CD4-positive, alpha-beta memory T cell (primary cell): ENCODE measurements at places on chromosomes 4 and X. TPM values are rescaled to one million over a fixed set of nuclear protein-coding genes. Genes with fewer than 3 reads are reported as not detected.

EMCN gene
- total RNA-seq = not detected

CNGA1 gene
- not detected for total RNA-seq

RASSF6 gene
- total RNA-seq = 0.81 TPM

DNA sequence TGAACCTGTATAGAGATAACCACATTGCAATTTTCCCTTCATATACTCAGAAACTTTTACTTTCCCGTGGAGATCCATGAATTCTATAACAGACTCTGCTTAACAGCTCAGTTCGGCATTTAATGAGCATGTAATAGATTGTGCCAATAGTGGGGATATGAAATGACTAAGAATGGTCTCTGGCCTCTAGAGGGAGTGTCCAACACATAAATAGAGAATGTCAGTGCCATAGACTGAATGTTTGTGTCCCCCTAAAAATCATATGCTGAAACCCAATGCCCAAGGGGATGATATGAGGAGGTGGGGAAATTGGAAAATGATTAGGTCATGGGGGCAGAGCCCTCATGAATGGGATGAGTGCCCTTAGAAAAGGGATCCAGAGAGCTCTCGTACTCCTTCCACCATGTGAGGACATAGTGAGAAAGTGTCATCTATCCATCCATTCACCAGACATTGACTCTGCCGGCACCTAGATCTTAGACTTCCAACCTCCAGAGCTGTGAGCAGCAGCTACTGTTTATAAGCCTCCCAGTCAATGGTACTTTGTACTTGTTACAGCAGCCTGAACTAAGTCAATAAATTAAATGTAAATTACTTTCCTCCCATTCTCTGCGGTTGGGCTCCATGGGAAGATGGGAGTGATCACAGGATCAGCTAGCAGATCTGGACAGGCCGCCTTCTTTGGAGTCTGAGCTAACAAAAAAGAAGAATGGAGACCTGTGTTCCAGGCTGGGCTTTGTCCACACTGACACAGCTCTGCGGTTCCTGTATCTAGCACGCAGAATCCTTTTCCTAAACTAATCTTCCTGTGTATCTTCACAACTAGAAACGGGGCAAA lies 28.1 kb upstream of the HPSE start:
- H3K27ac ChIP-seq = no peak overlapping the region
- H3K27me3 ChIP-seq = no peaks in the 10 kb centered on the region
- no peak for DNase-seq
- H3K4me3 ChIP-seq = no peak overlapping the region

DNA sequence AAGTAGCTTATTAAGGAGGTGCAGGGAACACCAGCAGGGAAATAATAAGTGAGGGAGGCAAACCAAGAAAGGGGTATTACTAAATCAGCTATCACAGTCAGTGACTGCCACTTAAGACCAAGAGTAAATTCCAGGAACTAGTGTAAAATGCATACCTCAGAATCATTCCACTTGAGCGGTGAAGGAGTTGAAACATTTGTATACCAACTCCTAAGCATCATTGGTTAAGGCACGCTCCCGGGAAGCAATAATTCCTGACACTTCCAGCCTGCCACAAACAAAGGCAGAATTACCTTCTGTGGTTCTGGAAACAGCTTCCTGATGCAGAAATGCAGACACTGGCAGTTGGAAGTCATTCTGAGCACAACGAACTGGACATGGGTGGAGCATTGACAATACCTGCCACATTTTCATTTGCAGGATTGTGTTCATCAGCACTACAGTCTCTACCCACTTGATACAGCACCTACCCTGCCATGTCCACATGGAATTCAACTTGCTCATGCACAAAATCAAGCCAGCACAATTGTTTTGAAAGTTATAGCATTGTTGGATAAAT lies 82.1 kb downstream of the PPP1R2C start:
- DNase-seq = no peak
- no peak overlapping the region for H3K4me3 ChIP-seq
- no peaks in the 10 kb centered on the region for H3K4me1 ChIP-seq
- H3K27ac ChIP-seq = no peak overlapping the region
- no peaks in the 10 kb centered on the region for H3K27me3 ChIP-seq
- H3K36me3 ChIP-seq = no peaks in the 10 kb centered on the region
